Activated naive CD8-positive, alpha-beta T cell treated with anti-CD3 and anti-CD28 coated beads, Interleukin-2, amount 50 U/mL, for 24 hours (primary cell): ENCODE measurements at places on chromosomes 6 and 20.
A peak's percentile ranks its signal among the peaks of the same experiment; 100 is the strongest.

DNA sequence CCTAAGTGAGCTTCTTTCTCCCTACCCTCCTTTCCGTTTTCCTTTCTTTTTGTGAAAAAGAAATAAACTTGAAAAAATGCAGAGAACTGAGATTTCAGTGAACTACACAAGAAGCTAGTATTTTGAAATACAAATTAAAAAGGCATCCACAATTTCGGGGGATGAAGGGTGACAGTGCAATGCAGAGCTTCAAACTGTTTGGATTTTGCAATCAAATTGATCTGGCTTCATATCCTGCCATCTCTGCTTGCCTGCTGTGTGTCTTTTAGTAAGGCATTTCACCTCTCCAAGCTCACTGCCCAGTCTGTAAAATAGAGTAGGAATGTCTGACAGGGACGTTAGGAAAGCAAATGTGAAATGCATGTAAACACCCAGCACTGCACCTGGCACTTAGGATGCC is 258.0 kb downstream of the HACE1 start:
- DNase-seq: no peak

GRCh38 chr20:61830241-61830930 is 235.3 kb downstream of the TAF4 start:
- no peak for DNase-seq

DNA sequence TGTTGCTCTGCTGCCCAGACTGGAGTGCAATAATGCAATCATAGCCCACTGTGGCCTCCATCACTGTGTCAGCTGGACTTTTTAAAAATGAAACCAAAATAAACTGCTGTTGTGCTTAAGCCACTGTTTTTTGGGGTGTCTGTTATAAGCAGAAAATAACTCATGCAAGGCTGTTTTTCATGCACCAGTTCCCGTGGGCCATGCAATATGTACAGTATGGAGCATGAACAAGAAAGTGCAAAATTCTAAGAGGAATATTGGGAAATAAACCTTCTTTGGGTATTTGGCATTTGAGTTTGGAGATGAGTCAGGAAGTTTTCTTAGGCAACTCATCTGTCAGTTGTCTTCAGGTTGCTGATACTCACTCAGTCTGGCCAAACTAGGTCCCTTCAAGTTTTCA is 14.9 kb upstream of the ZFAND3 start:
- DNase-seq: no peak

DNA sequence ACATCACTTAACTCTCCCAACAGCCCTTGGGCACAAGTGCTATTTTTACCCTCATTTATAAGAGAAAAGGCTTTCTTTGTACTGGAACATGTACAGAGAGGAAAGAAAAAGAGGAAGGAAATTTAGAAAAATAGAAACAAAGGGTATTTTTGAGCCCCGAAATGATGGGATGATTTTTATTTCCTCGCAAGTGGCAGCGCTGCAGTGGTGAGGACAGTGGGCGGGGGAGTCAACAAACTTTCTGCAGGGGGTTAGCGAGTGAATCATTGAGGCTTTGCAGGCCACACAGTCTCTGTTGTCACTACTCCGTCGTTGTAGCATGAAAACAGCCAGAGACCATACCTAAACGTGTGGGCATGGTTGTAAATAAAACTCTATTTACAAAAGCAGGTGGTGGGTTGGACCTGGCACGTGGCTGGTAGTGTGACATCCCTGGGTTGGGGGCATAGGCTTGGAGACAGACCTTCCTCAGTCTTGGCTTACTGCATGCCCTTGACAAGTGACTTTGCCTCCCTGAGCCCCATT is 25.5 kb upstream of the OCSTAMP start:
- DNase-seq: peak; percentile 33

GRCh38 chr6:132456700-132457143 is 55.4 kb upstream of the MOXD1 start:
- DNase-seq: no peak

DNA sequence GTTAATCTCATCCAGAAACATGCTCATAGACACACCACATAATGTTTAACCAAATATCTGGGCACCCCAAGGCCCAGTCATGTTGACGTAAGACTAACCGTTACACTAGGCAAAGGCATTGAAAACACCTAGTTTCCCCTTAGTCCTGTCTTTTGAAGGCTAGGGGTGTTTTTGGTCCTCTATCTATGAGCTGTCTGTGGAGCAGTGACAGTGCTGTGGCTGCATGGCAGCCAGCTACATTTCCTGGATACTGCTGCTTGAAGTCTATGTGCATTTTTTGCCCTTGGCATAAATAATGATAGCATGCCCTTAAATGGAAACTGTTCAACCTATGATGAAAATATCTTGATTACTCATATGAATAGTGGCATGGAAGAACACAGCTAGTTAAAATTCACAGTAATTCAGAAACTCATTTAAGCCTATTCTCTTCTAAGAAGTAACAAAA is 18.6 kb downstream of the FARS2 start:
- peak; percentile 12 for DNase-seq

- no peak for DNase-seq
Observed at GRCh38 chr20:4516876-4517275, 204.8 kb upstream of the PRND start.

DNA sequence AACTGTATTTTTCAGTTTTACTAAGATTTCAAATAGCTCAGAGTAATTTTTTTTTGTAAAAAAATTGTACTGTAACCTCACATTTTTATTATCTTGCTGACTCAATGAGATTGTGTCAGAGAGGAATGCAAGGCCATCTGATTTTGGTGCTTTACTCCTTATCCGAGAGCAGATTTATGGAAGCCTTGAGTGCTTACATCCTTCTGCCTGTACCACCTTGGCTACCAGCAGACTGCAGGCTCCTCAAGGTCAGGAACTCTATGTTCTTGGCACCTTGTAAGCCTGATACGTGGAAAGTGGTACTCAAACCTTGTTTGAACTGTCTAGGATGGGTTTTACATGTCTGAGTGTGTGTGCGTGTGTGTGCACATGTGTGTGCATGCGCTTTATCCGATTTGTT is 80.1 kb upstream of the MLIP start:
- no peak for DNase-seq

DNA sequence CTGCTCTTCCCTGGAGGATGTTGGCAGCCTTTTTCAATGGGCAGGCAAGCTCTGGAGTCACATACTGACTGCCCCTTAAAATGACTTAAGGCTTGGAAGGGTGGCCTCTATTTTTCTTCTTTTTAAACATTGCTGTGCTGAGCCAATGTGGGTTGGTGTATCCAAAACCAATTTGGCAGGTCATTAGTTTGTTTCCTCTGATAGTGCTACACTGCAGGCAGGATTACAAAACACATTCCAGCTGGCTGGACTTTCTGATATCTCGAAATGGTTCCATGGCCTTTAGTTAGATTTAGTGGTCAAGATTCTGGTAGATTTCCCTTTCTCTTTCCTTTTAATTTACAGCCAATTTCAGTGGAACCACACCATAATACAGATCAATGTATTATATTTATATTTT is 28.1 kb upstream of the BMP2 start:
- DNase-seq: no peak

- no peak for DNase-seq
Observed at GRCh38 chr6:37858363-37858762, 38.8 kb downstream of the ZFAND3 start.

DNA sequence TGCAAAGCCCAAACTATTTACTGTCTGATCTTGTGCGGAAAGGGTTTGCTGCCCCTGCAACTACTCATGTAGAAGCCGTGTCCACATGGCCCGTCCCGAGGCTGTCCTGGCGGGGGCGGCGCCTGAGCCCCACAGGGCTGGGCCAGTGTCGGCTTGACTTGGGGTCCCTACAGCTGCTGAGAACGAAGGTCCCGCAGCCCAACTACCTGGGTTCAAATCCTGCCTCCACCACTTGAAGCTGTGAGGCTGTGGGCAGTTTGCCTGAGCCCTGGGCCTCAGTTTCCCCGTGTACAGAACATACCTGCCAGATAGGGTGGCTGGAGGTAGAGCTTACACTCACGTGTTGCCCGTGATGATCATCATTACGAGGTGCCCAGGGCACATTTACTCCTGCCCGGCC is 111.1 kb downstream of the SULF2 start:
- DNase-seq: no peak

GRCh38 chr6:165668951-165669350 is 5.9 kb upstream of the PDE10A start:
- no peak for DNase-seq

- no peak for DNase-seq
Observed at GRCh38 chr20:17698384-17698783, 1.4 kb upstream of the BANF2 start.

DNA sequence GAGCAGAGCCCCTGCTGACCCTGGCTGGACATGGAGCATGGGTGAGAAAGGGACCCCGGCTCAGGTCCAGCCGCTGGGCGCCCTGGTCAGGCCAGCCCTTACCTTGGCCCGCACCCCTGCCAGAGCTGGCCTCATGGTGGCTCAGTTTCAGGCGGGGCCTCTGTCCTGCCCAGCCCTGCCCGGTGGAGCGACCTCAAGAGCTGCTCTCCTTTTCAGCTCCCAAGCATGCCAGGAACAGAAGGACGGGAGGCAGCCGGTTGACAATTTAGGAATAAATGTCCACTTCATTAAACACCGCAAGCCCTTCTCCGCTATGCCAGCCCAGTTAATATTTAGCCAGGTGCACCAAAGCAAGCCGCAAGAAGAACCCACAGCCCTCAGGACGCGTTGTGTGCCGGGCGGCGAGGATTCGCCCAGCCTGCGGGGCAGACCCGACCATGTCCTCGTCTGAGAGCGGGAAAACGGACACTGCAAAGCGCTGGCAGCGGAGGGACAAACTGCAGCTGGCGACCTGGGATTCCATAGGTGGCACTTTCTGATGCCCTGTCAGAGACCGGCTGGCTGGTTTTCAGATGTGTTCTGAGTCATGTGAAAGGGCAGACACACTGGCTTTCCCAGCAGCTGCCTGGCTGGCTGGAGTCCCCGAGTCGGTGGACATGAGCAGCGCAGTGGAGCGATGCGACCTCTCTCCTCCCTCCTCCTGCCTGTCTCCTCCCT is 221.9 kb downstream of the TTLL2 start:
- no peak for DNase-seq

DNA sequence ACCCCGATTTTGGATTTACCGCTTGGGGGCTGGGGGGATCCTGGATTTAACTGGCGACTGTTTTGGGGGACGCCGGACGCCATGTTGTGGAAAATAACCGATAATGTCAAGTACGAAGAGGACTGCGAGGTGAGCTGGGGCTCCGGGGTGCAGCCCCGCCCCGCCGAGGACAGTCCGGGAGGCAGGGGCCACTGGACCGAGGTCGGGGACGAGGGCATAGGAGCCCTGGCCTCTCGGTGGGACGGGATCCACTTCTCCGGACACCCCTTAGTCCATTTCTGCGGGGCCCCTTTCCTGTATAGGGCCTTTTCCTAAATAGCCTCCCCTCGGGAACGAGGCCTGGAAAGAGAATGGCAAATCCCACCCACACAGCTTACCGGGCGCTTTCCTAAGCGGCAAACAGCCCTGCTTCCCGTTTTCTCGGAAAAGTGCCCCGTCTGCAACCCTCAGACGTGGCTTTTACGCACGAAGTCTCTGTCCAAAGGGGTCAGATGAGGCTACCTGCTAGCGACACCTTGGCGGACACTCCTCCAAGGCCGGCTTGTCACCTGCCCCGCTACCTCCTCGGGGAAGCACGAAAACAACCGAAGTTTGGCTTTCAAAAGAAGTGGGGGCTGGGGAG is 469 bp downstream of the TFAP2C start:
- DNase-seq: no peak

DNA sequence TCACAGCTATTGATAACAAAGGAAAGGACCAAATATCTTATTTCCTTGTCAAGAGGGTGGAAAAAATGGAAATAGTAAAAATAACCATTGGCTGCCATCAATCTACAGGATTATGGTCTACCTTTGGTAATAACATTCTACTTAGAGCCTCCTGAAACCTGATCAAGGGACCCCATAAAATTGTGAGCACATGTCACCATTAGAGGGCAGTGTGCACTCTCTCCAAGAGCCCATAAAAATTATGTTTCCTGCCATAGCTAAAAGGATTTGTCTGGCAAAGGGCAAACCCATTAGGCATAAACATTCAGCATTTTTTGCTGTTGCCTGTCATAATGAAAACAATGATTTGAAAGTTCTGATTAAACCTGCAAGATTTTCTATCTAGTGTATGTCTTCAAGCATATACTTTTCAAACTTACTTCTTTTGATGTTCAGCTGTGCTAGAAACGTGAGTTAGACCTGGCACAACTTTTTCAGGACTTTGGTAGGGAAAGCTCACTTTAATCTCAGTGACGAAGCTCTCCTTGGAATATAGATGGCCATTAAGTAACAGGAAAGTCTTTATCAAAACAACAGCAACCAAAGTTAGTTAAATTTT is 120.7 kb upstream of the ZFP64 start:
- peak; percentile 45 for DNase-seq

DNA sequence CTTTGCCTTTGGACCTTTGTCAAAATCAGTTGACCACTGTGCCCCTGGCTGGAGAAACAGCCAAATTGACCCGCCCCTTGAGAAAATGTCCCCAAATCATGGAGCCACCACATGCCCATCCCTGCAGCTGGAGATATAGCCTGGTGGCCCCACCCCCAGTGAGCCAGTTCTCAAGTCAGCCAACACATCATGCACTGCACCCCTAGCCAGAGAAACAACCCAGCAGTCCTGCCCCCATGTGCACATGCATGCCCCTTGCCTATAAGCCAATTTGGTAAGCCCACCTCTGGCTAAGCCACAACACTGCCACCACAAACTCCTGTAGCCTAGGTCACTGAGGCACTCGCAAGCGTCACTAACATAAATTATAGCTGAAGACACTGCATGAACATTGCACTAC is 174.2 kb upstream of the ECI2 start:
- DNase-seq: no peak

- no peak for DNase-seq
Observed at GRCh38 chr6:151326116-151326825, 65.1 kb downstream of the ZBTB2 start.

GRCh38 chr6:146856296-146856695 is 257.5 kb downstream of the ADGB start:
- no peak for DNase-seq

GRCh38 chr20:19903168-19903811 is 113.9 kb upstream of the NAA20 start:
- DNase-seq: no peak

DNA sequence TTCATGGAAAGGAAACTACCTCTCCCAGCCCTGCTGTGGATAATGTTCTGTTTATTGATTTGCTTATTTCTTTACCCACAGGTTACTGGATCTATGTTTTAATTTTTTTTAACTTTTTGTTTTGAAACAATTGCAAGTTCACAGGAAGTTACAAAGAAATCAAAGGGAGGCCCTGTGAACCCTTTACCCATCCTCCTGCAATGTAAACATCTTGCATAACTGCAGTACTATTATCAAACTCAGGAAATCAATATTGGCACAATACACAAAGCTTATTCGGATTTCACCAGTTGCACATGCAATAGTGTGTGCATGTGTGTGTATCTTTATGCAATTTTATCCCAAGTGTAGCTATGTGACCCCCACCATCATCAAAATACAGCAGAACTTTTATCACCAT is 398.0 kb downstream of the BTBD3 start:
- DNase-seq: no peak

GRCh38 chr20:35093267-35093884 is 769 bp upstream of the TRPC4AP start:
- peak; percentile 30 for DNase-seq

- no peak for DNase-seq
Observed at GRCh38 chr20:39954621-39955020, 734.4 kb downstream of the MAFB start.
